ENCODE measurements at places on chromosomes 3 and 15. TPM values are rescaled to one million over a fixed set of nuclear protein-coding genes. Genes with fewer than 3 reads are reported as not detected.

DNA sequence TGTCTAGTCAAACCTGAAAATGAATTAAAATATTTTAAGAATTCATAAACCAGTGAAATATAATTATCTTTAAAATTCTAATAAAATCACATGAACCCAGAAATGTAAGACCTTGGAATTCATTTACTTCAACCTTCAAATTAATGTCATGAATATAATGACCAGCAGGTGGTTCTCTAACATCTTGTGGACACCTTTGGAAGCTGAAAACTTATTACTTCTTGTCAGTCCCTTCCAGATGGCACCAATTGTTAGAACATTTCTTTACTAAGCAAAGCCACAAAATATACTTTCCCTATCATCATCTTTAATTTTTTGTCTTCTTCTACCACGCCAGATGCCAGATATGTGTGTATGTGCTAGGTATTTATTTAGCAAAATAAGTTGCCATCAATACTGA lies 240.0 kb downstream of the MBNL1 start:
- no peaks in the 10 kb centered on the region for H3K36me3 ChIP-seq
- H3K4me1 ChIP-seq = peaks cover 15% of the 10 kb centered on the region
- DNase-seq = no peak
- no peak overlapping the region for H3K4me3 ChIP-seq
- no peak overlapping the region for H3K27ac ChIP-seq

- peaks cover 6% of the 10 kb centered on the region for H3K27me3 ChIP-seq
- H3K4me3 ChIP-seq = no peak overlapping the region
- no peak for DNase-seq
- no peak overlapping the region for H3K27ac ChIP-seq
- no peaks in the 10 kb centered on the region for H3K4me1 ChIP-seq
Observed at GRCh38 chr15:34679291-34679690, 75.5 kb downstream of the GJD2 start.

DNA sequence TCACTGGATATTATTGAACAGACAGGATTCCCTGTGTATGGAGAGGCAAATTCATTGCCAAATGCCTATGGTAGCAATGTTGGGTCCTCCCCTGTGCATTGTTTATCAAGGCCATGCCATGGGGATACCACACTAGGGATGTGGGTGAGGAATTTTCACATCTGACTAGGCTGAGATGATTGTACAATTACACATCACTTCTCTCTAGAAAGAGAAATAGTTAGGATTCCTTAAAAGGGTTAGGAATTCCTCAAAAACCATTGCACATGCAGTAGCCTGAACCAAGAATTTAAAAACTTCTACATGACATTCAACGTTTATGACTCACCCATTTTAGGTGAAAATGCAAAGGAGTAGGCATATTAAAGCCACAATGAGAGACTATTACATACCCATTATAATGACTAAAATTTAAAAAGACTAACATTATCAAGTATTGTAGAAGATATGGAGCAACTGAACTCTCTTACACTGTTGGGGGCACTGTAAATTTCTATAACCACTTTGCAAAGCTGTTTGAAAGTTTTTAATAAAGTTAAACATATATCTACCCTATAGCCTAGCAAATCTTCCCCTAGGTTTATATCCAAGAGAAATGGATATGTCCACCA lies 175.9 kb downstream of the THRB start:
- H3K4me3 ChIP-seq = no peak overlapping the region
- H3K27ac ChIP-seq = no peak overlapping the region
- no peaks in the 10 kb centered on the region for H3K27me3 ChIP-seq
- DNase-seq = no peak

DNA sequence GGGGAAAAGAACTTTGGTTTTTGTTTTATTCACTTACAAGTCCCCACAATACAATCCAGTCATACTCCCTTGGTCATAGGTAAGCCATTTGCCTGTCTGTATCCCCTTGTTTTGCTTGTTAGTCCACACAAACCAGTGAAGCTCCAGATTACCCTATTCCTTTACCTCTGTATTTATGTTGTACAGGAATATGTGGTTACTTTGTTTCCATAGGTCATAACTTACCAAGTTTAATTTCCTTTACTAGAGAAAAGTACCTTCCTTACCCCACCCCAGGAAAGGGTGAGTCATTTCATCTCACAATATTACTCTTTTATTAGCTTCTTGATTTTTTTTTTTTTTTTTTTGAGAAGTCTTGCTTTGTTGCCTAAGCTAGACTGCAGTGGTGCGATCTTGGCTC lies 113.4 kb upstream of the LRRFIP2 start:
- no peaks in the 10 kb centered on the region for H3K27me3 ChIP-seq
- peaks cover 18% of the 10 kb centered on the region for H3K4me1 ChIP-seq
- H3K4me3 ChIP-seq = no peak overlapping the region
- peak overlapping the region; percentile 39 for H3K27ac ChIP-seq
- no peak for DNase-seq

DNA sequence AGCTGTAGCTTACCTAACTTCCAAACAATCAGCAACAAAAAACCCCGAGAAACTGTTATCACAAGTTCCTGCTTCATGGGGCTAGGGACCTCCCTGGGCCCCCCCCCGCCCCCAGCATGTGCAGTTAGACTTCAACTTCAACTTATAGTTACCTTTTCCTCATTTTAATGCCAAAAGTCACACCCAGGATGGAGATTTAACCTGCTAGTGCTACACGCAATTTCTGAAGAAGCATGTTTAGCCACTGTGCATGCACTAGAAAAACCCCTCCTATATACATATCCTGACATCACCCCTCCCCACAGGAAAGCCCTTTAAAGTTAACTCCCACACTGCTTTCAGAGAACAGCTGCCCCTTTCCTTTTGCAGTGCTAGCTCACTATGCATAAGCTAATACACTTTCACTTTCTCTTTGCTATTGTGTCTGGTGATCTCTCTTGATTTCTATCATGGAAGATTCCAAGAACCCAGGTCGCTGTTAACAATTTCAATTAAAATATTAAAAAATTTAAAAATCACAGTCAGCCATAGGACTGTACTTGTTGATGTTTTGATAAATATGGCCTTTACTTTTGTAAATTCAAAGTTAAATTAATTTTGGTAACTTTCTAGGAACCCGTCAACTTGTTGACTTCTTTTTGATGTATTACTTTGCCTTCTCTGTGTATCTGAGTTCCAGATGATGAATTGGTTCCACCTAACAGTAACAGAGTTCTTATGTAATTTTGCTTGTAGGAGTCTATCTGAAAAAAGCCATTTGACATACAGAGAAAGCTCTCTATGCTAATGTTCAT lies 75.2 kb upstream of the ACAD9 start:
- H3K27ac ChIP-seq = peak overlapping the region; percentile 94
- peaks cover 16% of the 10 kb centered on the region for H3K36me3 ChIP-seq
- H3K4me1 ChIP-seq = peaks cover 90% of the 10 kb centered on the region
- H3K27me3 ChIP-seq = no peaks in the 10 kb centered on the region

ATP8B4 gene
- 14.0 TPM for total RNA-seq

PLA2G4E gene
- not detected for total RNA-seq

MESP2 gene
- not detected for total RNA-seq

ACTRT3 gene
- 0.26 TPM for total RNA-seq
